ENCODE measurements at places on chromosomes 2 and 18. TPM values are rescaled to one million over a fixed set of nuclear protein-coding genes. Genes with fewer than 3 reads are reported as not detected.

Gene FAM161A
- 4.5 TPM for total RNA-seq

Gene ZNF385B
- total RNA-seq = not detected

Gene TMEM178A
- not detected for total RNA-seq

Gene SPAG16
- total RNA-seq = 7.2 TPM

Gene ARHGAP28
- total RNA-seq = not detected

Gene COL4A3
- total RNA-seq = not detected

DNA sequence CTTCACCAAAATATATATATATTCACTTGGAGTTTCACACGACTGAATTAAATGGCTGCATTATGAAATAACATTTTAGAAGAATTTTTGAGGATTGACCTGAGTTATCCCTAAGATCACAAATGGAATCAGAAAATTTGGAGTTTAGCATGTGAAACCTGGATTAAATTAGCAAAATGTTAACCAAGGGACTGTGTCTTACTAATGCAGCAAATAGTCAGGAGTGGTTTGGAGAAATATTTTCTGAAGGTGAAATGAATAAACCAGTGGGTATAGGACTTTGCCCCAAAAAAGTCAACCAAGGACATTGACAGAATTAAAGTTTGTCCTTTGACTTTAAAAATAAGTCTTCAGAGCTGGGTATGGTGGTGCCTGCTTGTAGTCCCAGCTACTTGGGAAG is 111.2 kb downstream of the PRPF40A start:
- H3K27me3 ChIP-seq = no peaks in the 10 kb centered on the region
- H3K36me3 ChIP-seq = no peaks in the 10 kb centered on the region
- peaks cover 5% of the 10 kb centered on the region for H3K4me1 ChIP-seq
- no peak overlapping the region for H3K4me3 ChIP-seq

- no peak overlapping the region for H3K27ac ChIP-seq
- no peaks in the 10 kb centered on the region for H3K4me1 ChIP-seq
- H3K27me3 ChIP-seq = no peaks in the 10 kb centered on the region
- H3K4me3 ChIP-seq = no peak overlapping the region
- H3K36me3 ChIP-seq = no peaks in the 10 kb centered on the region
Observed at GRCh38 chr2:164510895-164511294, 110.4 kb downstream of the GRB14 start.

GRCh38 chr2:66532972-66533868 is 98.3 kb downstream of the MEIS1 start:
- no peaks in the 10 kb centered on the region for H3K4me1 ChIP-seq
- H3K27ac ChIP-seq = no peak overlapping the region
- H3K36me3 ChIP-seq = no peaks in the 10 kb centered on the region
- no peak overlapping the region for H3K4me3 ChIP-seq
- DNase-seq = no peak

DNA sequence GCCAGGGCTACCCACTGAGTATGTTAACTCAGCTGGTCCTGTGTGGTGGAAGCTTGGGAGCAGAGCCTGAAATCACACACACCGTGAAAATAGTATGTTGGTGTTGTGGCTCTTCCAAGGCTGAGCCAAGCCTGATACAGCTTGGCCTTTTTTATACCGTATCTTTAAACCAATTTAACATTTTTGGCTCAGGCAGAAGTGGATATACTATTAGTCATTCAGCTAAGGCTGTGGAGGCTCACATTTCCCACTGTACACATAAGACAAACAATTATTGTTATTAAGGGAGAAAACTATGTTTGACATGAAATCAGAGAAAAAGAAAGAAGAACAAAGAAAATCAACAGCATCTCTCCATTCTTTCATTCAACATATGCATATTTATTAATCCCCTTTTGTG is 159.0 kb downstream of the BCL11A start:
- H3K27ac ChIP-seq = no peak overlapping the region
- H3K27me3 ChIP-seq = no peaks in the 10 kb centered on the region
- H3K4me1 ChIP-seq = no peaks in the 10 kb centered on the region
- no peaks in the 10 kb centered on the region for H3K36me3 ChIP-seq
- no peak overlapping the region for H3K4me3 ChIP-seq

DNA sequence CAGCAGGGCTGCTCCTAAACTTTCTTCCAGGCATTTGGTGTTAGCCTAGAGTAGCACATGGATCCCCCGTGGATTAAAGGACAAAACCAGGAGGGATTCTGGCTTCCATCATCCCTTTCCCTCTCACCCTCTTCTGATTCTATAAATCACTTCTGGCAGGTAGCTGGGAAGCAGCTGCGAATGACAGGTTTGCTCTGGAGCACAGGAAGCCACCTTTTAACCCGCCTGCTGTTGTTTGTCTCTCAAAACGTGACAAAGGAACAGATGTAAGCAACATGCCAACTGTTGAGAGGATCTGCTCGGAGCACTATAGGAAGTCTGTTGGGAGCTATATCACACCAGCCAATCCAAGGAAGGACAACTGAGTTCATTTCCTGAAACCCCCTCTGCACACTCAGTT is 101.9 kb downstream of the ACTR2 start:
- H3K4me1 ChIP-seq = no peaks in the 10 kb centered on the region
- H3K4me3 ChIP-seq = no peak overlapping the region
- H3K36me3 ChIP-seq = peaks cover 8% of the 10 kb centered on the region
- DNase-seq = no peak
- H3K27ac ChIP-seq = no peak overlapping the region
- H3K27me3 ChIP-seq = no peaks in the 10 kb centered on the region

DNA sequence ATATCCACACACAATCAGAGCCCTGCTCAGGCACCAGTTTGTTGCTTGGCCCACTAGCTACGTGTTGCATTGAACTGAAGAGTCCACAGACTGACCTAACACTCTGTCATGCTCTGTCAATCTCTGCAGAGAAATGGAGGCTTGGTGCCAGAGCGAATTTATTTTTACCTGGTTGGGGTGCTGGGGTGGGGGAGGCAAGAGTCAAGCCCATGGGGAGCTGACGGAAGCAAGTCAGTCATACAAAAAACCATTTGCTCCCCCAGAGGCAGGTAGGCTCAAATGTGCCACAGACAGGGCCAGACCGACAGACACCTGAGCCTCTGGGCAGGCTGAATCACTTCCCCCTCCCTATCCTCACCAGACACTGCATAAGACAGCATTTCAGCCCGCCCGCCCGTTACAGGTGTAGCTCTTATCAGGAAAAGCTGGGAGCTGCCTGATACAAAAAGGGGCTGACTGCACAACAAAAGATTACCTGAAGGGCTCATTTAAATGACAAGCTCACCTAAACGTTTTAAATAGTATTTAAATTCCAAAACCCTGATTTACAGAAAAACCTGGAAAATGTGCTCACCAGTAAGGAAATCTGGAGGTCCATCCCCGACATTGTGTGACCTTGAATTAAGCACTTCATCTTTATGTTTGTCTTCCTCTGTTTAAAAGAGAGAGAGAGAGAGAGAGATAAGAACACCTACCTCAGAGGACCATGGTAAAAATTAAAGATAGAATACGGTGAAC is 2.1 kb upstream of the PCBP1 start:
- no peaks in the 10 kb centered on the region for H3K27me3 ChIP-seq
- peaks cover 63% of the 10 kb centered on the region for H3K36me3 ChIP-seq
- H3K4me3 ChIP-seq = peak overlapping the region; percentile 96
- peaks cover 48% of the 10 kb centered on the region for H3K4me1 ChIP-seq
- H3K27ac ChIP-seq = peak overlapping the region; percentile 100

- H3K27ac ChIP-seq = peak overlapping the region; percentile 83
- no peak overlapping the region for H3K4me3 ChIP-seq
- H3K36me3 ChIP-seq = peaks cover 6% of the 10 kb centered on the region
- DNase-seq = peak; percentile 78
- no peaks in the 10 kb centered on the region for H3K27me3 ChIP-seq
Observed at GRCh38 chr2:127389778-127390435, 2.1 kb upstream of the MAP3K2 start.

GRCh38 chr18:22434973-22435608 is 17.4 kb upstream of the CTAGE1 start:
- no peaks in the 10 kb centered on the region for H3K4me1 ChIP-seq
- no peak overlapping the region for H3K27ac ChIP-seq
- no peak for DNase-seq
- H3K36me3 ChIP-seq = no peaks in the 10 kb centered on the region

DNA sequence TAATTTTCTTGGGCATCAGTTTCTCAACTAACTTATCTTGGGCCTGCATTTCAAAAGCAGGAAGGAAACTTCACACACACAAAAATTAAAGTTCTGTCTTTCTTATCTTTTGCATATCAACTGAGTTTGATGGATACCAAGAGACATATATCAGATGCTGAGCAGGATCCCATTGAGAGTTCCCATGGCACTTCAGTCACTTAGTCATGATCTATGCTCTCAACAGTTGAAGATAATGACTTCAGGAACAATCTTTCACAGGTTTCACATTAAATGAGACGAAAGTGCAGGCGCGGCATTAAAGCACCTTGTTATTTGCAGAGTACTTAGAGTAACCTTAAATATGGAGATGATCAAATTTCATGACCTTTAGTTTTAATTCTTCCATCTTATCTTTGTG is 2139.8 kb upstream of the CELF4 start:
- H3K4me1 ChIP-seq = no peaks in the 10 kb centered on the region
- H3K36me3 ChIP-seq = no peaks in the 10 kb centered on the region
- no peak overlapping the region for H3K27ac ChIP-seq
- H3K27me3 ChIP-seq = no peaks in the 10 kb centered on the region

- H3K4me1 ChIP-seq = no peaks in the 10 kb centered on the region
- no peak for DNase-seq
- H3K36me3 ChIP-seq = no peaks in the 10 kb centered on the region
- peaks cover 21% of the 10 kb centered on the region for H3K27me3 ChIP-seq
Observed at GRCh38 chr2:41886757-41887156, 161.1 kb upstream of the PKDCC start.

DNA sequence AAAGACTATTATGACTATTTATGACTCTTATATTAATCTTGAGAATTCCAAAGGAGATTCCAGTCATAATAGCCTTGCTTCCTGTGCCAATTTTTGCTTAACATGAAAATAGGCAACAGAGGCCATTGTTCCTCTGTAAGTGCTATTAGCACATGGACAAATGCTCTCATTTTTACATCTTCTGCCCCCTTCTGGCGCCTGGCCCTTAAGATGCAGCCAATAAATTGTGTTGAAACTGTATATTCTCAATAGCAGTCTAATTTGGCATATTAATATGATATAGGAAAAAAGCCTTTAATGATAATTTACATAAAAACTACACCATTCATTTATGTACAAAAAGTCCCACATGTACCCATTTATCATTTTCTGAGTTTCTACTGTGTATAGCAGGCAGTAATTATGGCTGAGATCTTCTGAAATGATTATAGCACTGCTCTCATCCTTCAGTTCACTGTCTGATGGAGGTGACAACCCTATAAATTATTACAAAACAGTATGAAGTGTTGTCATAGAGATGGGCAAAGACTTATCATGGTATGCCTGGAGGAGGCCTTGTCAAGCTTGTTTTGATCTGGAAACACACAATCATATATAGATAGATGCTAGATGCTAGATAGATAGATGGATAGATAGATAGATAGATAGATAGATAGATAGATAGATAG is 613.3 kb downstream of the TSN start:
- no peaks in the 10 kb centered on the region for H3K27me3 ChIP-seq
- DNase-seq = no peak
- H3K36me3 ChIP-seq = no peaks in the 10 kb centered on the region
- no peak overlapping the region for H3K4me3 ChIP-seq
- no peak overlapping the region for H3K27ac ChIP-seq

DNA sequence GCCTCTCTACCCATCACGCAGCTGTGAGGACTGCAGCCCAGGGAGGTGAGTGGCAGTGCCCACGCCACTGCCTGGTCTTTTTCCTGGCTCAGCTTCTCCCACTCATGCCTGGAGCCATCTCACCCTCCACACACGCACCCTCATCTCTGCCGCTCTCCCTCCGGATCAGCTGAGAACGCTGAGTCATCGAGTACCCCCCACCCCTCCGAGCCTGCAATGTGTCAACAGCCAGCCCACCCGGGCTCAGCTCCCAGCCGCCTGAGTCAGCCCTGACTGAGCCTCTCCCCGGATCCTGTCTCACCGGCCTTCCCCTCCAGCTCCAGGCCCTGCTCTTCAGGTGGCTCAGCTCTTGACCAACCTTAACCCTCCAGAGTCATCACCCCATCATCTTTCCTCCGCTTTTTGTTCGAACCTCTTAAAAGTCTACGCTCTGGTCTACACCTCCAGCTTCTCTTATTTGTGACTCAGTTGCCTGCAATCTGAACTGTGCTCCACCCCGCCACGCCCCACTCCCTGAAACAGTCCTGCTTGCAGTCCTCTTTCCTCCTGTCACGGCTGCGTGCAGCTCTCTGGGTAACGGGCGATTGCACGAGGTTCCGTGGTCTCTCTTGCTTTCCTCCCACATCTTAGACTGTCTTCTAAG is 94.4 kb upstream of the ASAP2 start:
- H3K27me3 ChIP-seq = peaks cover 4% of the 10 kb centered on the region
- H3K27ac ChIP-seq = no peak overlapping the region
